Activated CD4-positive, alpha-beta T cell treated with anti-CD3 and anti-CD28 coated beads, Interleukin-2, amount 10 ng/mL, durations not matched to agents 24 days and 14 days (primary cell): ENCODE measurements at places on chromosomes 6 and 20. TPM values are rescaled to one million over a fixed set of nuclear protein-coding genes. Genes with fewer than 3 reads are reported as not detected.
A peak's percentile ranks its signal among the peaks of the same experiment; 100 is the strongest.

GRCh38 chr20:63123331-63123741, 92.6 kb downstream of the YTHDF1 start:
- no peak for DNase-seq

DNA sequence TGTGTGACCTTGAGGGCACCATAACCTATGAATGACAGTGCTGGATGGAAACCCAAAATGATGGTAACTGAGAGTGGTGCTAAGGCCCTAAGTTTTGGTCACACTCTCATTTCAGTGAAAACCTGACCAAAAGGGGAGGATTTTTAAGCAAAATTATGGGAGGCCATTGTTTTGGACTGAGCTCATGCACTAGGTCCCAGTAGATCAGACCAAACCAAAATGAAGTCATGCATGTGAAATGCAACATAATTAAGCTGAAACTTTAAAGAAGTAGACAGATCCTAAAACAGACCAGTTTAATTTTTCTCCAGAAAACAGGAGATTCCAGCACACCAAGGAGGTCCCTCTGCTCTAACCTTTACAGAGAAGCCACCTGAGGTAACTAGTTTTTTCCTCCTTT, 24.0 kb upstream of the THBS2 start:
- DNase-seq = no peak

GRCh38 chr6:54877713-54878317, 31.2 kb downstream of the FAM83B start:
- DNase-seq = no peak

DNA sequence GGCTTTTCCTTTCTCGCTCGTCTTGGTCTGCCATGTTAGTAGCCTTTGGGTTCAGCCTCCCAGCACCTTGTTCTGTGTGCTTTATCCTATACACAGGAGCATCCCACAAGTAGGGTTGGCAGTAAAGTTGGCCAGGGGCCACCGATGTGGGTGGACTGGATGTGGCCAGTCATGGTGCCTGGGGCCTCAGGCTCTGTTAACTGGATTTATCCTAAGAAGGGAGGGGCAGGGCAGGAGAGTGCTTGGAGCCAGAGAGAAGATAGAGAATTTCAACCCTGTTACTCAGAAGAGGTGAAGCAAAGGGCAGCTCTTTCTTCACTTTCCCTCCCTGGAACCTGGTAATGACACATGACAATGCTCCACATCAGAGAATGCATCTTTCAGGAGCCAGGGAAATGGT, 14.1 kb upstream of the SIRPB2 start:
- peak; percentile 49 for DNase-seq

PLA2G7 gene
- total RNA-seq = not detected in 2 replicates

DNA sequence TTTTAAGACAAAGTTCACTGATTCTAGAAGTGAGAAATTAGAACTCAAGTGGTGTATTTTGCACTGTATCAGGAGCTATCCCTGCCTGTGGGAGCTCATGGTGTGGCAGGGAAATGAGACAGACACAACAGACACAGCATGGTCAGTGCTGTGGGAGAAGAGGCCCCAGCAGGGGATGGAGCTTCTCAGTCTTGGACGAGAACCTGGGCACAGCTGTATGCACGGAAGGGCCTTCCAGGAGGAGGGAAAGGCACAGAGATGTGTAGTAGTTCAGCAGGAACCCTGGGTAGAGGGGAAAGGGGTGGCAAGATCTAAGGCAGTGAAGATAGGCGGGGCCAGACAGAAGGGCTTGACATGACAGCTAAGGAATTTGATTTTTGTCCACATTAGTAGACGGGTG, 48.8 kb upstream of the KIF25 start:
- DNase-seq = no peak

DNA sequence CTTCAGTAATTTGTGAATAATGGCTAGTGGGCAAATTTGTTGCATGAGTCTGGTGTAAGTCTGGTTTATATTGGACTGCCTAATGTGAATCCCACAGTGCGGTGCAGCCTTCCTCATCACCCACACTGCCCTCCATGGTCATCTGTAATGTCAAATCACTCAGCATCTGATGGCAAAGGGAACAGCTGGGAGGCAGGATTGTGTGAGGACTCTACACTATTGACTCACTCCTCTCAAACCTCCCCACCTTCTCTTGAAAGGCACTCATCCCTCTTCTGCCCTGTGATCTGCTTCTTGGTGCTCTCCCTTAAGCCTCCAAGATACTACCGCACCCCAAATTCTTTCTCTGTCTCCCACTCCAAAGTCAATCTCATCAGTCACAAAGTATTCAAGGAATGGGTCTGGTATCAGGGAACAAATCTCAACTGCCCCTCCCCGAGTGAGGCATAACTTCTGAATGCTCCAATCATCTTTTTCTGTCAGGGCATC, 146.0 kb upstream of the BEND6 start:
- DNase-seq = no peak

ABRACL gene
- 131 and 134 TPM in 2 replicates for total RNA-seq

DNA sequence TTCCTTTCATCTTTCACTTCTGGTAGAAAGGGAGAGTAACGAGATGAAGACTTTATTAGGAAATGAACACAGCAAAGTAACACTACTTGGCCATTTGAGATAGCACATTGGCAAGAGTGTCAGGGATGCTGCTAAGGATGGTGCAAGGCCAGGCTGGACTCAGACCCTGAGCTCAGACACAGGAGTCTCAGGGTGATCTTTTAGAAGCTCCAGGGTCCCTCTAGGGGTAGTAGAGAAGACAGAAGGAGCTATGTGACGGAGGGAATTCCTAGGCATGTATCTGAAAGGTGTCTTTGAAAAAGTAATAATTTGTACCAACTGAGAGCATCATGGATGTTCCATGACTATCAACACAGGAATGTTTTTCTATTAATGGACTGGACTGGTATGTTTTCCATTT, 436.5 kb downstream of the DHX35 start:
- DNase-seq = no peak

- no peak for DNase-seq
Measured at GRCh38 chr6:90144928-90145555, 151.6 kb downstream of the BACH2 start.

GRCh38 chr20:62808211-62808865, 3.7 kb downstream of the OGFR start:
- DNase-seq = peak; percentile 93

BIRC7 gene
- not detected in 2 replicates for total RNA-seq

EMILIN3 gene
- total RNA-seq = 0.58 and 0.73 TPM in 2 replicates
